ENCODE measurements at places on chromosomes 1 and 21.

- DNase-seq: no peak
These were observed 318.4 kb downstream of the RPS6KC1 start for GRCh38 chr1:213369465-213369864.

DNA sequence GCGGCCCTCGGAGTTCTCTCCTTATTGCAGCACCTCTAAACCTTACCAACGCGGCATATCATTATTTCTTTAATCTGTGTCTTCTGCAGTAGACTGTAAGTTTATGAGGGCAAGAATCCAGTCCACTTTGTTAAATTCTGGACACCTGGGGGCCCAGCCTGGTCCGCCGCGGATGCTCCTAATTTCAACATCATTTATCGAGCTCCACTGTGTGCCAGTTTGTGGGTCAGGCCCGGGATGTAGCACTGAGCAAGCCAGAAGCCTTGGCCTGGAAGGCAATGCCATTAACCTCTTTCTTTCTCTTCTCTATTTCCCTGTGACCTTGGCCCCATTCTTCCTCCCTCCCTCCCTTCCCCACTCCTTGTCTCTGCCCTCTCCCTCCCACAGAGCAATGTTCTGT, 70.6 kb upstream of the CACNA1E start:
- DNase-seq: no peak

GRCh38 chr1:196951711-196952394, 8.3 kb downstream of the CFHR2 start:
- DNase-seq: no peak

- no peak for DNase-seq
These were observed 816 bp downstream of the E2F2 start for GRCh38 chr1:23530087-23530746.

GRCh38 chr1:60134716-60135115, 61.1 kb upstream of the C1orf87 start:
- no peak for DNase-seq

DNA sequence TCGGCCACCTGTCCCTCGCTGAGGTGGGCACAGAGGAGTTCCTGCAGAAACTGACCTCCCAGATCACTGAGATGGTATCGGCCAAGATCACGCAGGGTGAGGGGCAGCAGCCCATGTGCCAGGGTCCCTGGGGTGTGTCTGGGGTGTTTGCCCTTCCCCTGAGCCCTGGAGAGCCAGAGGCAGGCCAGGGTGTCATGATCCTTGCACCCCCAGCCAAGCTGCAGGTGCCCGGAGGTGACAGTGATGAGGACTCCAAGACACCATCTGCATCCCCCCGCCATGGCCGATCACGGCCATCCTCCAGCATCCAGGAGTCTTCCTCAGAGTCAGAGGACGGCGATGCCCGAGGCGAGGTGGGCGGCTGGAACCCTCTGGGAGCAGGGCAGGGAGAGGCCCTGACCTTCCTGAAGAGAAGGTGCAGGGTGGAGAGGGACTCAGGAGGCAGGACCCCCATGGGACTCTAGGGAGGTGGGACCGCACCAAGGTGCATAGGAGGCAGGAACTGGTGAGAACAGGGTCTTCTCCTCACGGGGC, 69.5 kb downstream of the TRIM11 start:
- no peak for DNase-seq

GRCh38 chr21:44263768-44264167, 2.1 kb upstream of the DNMT3L start:
- no peak for DNase-seq

- no peak for DNase-seq
These were observed 101.8 kb downstream of the PTGS2 start for GRCh38 chr1:186578325-186579016.

GRCh38 chr1:57341721-57342120, 82.1 kb downstream of the DAB1 start:
- DNase-seq: no peak

GRCh38 chr1:53090227-53091147, 28.5 kb downstream of the PODN start:
- DNase-seq: no peak

DNA sequence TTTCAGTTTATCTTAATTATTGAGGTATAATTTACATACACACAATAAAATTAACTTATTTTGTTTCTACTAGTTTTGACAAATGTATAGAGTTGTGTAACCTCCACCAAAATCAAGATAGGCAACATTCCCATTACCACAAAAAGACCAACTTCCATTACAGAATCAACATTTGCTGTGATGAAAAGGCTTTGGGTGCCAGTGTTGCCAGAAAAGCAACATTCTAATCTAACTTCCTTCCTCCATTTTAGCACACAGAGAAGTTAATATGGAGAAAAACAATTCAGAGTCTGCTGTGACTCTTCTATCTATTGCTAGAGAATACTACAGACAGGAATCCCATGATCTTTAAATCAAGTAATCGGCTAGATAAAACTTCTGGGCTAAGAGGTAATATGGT, 245.3 kb downstream of the RERE start:
- DNase-seq: no peak

DNA sequence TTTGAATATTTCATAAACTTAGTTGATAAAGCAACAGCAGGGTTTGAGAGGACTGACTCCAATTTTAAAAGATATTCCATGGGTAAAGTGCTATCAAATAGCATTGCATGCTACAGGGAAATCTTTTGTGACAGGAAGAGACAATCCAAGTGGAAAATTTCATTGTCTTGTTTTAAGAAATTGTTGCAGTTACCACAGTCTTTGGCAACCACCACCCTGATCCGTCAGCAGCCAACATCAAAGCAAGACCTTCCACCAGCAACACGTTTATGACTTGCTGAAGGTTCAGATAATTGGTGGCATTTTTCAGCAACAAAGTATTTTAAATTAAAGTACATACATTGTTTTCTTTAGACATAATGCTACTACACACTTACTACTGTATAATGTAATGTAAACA, 47.8 kb downstream of the ADGRL4 start:
- no peak for DNase-seq

DNA sequence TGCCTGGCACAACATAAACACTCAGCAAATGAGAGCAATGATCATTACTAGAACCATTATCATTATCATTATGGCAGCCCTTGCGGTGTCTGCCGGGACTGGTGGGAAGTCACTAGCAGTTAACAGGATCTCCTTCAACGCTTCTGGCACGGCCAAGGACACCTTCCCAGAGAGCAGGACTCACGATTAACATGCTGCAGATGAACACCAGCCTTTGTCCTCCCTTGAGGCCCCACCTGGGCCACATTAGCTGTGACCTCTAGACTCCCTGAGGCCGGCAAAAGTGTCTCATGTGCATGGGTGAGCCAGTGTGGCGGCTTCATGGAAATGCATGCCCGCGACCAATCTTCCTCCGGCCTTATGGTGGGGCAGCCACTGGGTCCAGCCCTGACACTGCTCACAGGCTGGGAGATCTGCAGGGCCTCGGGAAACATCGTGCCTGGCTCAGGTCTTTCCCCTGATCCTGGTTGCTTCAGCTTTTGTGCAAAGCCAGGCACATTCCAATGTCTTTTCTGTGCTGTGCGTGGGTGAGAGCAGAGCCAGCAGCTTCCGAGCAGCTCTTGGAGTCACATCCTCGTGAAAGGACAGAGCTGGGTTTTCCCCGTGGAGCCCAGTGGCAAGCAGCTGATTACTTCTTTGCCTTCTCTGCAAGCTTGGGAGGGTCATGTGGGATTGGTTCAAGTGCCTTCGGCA, 107.3 kb downstream of the HMGB4 start:
- no peak for DNase-seq

- no peak for DNase-seq
These were observed 5.2 kb downstream of the NPPA start for GRCh38 chr1:11842154-11843041.

GRCh38 chr21:46570631-46571030, 34.3 kb downstream of the S100B start:
- DNase-seq: no peak

DNA sequence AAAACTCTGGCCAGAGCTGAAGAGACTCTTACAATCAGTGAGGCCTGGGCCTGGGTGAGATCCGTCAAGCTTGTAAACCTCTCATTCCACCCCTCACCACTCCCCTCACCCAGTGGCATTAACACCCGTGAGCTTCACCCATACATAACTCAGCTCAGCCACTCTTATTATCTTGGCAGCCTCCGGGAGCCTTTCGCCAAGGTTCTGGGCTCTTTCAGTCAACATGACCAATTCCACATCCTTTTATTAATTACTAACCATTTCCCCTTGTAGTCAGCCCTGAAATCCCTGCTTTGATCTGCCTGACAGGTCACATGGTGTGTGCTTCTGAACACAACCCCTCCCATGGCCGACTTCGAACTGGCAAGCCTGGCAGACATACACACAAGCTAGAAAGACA, 134.8 kb downstream of the SETD4 start:
- no peak for DNase-seq

DNA sequence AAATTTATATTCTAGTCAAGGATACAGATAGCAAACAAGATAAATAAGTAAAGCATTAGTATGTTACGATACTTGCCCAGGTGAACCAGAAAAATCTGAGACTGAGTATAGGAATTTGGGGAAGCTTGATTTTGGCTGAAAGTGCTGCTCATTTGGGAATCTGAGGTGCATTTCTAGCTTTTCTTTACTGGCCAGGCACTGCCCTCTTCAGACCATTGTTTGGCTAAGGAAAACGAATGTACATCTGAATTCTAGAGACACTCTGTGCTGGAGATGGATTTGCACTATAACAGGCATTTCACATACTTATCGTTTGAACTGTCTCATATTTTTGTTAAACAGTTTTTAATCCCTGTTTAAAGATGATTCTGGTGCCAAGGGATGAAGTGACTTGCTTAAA, 23.4 kb downstream of the ARID1A start:
- DNase-seq: no peak

- no peak for DNase-seq
These were observed 579 bp downstream of the PTCH2 start for GRCh38 chr1:44842486-44842861.

DNA sequence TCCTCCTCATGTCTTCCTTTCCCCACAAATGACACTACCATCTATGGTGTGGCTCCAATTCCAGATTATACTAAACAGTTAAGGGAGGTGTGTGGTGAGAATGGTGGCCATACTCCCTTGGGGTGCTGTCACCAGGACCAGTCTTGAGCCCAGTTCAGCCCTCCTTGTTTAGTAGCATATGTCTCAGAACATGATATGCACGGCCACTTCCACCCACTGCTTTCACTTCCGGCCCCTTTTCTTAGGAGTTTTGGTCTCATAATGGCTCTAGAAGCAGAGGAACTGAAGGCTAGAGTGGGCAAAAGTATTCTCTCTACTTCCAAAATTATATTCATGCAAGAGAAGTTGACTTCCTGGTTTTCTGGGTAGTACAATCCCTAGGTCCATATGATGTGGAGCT, 45.3 kb upstream of the CACNA1E start:
- DNase-seq: no peak

- DNase-seq: no peak
These were observed 14.2 kb upstream of the ADORA1 start for GRCh38 chr1:203113308-203113707.

DNA sequence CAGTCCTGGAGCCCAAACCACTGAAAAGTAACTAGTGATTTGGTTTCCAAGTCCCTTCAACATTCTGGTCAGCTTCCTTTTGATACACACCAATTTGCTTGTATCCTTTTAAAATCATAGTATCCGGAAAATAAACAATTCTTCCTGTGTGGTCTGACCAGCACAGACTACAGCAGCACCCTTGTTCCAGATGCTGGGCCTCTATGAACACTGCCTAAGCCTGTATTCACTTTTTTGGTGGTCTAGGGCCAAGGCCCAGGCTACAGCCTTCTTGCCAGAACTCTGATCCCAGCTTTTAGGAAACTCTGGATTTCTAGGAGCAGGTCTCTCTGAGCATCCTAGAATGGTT, 801 bp upstream of the DDAH1 start:
- no peak for DNase-seq

GRCh38 chr1:89903550-89903949, 82.7 kb downstream of the LRRC8D start:
- DNase-seq: no peak

DNA sequence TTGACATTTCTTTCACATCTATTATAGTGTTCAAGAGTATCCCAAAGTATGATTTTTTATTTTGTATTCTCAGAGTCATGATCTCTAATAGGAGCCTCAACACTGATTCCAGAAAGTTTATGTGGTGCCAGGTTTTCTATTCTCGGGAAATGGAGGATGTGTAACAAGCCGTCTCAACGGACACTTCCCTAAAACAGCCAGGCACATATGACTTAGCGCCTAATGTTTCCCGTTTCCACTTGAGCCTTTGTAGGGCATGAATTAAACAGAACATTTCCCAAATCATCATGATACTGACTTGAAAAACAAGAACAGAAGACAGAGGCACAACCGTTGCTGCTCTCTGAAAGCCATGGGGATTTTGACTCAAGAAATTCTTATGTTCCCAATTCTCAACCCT, 8.0 kb downstream of the CYYR1 start:
- no peak for DNase-seq

GRCh38 chr1:209248649-209249279, 334.8 kb upstream of the CAMK1G start:
- peak; percentile 11 for DNase-seq

DNA sequence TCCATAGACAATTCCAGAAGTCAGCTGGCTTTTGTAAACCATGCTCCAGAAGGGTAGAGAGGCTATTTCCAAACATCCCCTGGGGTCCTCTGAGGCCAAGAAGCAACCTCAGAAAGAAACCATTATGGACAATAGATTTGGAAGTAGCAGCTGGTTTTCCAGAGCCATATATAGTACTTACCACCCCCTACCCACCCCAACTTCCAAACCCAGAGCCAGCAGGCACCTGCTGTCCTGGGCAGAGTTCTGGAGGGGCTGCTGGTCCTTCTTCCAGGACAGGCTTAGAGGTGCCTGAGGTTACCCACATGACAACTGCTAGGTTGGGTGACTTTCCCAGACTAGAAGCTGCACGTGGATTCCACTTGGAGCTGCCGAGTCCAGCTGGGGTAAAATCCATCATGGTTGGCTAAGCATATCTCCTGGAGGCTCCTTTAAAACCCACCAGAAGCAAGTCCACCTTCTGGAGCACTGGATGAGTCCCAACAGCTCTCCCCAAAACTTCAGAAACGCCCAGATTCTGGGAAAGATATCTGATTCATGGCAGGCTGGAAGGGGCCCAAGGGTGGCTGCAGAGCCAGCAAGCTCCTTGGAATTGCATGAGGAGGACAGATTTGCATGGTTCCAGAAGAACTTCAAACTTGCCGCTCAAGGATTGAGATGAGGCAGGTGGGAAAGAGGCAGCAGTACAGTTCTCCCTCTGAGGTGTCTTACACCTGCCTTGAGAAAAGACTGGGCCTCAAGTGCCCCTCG, 5.8 kb downstream of the MYCL start:
- DNase-seq: no peak

DNA sequence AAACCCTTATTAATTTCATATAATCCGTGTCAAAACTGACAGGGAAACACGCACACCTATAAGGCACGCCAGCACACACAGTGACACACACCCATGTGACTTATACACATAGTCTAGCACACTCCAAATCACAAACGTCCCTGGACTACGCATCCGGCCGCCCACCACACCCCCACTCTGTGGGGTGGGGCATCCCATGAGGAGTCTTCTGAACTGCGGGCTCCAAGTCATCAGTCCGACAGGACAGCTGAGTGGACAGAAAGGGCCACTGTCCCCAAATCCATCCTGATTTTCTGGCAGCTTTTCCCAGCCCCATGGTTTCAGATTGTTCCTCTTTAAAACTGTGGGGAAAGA, 829 bp downstream of the PEA15 start:
- DNase-seq: peak; percentile 71
